ENCODE measurements at places on chromosomes 7 and 10.

DNA sequence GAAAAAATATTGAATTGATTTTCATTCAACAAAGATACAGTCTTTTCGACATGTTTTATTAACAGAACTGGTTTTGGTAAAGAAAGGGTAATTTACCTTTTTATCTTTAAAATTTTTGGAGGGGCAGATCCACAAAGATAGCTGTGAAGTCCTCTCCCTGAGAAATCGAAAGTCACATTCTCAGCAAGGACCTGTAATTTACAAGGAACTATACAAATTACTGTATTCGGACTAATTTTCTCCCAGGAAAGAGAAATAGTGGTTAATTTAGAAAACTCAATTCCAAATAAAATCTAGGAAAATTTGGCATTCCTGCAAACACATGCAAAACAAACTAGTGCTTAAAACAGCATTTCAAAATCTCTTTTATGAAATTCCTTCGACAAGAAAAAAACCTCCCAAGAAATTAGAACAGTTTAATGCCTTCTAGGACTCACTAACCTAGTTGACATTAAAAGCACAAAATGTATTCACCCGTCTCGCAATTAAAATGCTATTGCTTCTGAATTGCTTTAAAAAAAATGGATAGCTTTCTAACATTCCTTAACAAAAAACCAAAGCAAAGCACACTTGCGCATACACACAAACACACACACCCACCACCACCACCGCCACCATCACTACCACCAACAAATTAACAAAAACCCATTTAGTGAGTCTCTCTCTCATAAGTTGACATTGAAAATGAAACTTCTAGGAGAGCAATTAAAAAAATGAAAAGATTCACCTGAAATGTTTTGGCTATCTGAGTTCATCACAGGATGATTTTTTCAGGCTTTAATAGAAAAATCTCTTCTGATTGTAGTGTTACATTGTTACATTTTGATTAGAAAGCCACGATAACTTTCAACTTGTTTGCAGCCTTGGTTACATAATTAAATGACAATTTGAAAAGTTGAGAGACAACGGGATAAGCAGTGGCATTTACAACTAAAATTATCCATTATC is 4.0 kb upstream of the NKX2-3 start:
- DNase-seq = no peak

DNA sequence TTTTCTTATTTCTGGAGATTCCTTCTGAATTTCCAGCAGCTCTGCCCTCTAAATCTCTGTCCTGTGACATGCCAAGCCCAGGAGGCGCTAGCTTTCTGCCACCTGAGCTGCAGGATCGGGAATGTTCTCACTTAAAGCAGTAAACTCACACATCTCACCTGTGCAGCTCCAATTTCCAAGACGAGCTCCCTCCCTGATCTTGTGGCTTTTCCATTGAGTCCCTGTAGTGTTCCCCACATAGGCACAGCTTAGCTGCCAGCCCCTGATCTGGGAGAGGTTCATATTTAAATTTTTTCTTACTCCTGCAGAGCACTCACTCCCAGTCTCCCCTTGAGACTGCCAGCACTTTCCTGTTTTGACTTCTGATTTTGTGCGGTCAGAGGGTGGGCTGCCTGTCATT is 479.3 kb downstream of the GLRX3 start:
- no peak for DNase-seq

DNA sequence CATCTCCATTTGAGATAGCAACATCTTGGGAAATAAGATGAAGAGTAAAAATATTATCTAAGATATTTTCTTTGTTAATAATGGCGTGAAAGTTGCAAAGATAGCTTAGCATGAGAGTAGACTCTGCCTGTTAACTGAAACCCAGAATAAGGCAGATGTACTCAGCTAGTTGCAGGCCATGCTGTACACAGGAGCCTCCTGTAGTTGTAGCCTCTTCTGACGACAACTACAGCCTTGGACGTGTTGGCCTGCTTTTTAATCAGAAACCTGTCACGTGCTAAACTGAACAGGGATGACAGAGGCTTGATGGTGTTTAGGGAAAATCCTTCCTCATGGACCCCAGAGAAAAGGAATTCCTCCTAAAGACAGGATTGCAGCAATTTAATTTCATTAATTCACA is 155.1 kb upstream of the TMEM229A start:
- DNase-seq = no peak

DNA sequence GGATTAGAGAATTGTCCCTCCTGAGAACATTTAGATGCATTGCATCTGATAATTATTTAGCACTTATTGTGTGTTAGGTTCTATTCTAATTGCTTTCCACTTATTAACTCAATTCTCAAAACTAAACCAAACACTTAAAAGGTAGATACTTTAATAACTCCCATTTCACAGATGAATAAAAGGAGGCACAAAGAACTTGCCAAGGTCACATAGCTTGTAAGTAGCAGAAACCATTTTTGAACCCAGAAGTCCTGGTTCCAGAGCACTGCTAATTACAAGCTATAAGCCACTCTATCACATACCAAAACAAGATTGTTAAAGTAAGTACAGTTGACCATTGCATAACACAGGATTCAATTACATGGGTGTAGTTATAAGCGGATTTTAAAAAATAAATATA is 164.9 kb downstream of the CPED1 start:
- no peak for DNase-seq

- no peak for DNase-seq
Measured at GRCh38 chr10:122034149-122034756, 45.3 kb downstream of the TACC2 start.

DNA sequence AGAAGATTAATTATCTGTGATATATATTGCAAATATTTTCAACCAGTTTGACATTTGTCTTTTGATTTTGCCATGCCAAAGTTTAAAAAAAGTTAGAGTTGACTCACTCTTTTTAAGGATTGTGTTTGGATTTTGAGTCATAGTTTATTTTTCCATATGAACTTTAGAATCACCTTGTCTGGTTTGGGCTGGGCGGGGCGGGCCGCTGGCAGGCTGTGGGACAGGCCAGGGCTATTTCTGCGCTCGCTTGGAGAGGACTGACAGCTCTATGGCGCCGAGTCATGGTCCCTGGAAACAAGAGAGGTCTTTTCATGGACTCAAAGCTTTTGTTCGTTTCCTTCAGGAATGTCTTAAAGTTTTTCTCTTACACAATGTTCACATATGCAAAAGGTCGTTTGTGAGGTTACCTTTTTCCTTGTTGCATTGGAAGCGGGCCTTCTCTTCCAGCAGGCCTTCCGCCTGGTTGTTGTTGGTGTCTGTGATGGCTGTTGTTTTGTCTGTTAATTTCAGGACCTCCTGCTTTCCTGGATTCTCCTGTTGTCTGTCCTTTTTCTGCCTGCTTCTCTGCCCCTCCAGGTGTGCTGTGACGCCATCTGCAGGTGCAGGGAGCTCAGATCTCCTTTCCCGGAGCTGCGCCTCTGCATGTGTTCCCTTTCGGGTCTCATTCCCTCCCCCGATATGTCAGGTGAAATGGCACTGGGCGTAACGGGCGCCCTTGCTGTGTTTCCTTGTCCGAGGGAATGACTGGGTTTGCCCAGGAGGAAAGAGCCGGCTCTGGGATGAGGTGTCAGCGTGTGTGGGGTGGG is 53.8 kb downstream of the INPP5A start:
- DNase-seq = no peak

- DNase-seq = no peak
Measured at GRCh38 chr7:149865437-149865836, 8.3 kb upstream of the ATP6V0E2 start.

- DNase-seq = no peak
Measured at GRCh38 chr10:49169776-49170175, 18.4 kb downstream of the TMEM273 start.

- DNase-seq = peak; percentile 30
Measured at GRCh38 chr10:43231523-43232078, 35.3 kb downstream of the RASGEF1A start.
